ENCODE measurements at places on chromosomes 16 and 17.
A peak's percentile ranks its signal among the peaks of the same experiment; 100 is the strongest.

GRCh38 chr16:56848029-56848936 is 16.7 kb upstream of the SLC12A3 start:
- DNase-seq = no peak

GRCh38 chr16:9260666-9261065 is 169.2 kb downstream of the HAPSTR1 start:
- no peak for DNase-seq

DNA sequence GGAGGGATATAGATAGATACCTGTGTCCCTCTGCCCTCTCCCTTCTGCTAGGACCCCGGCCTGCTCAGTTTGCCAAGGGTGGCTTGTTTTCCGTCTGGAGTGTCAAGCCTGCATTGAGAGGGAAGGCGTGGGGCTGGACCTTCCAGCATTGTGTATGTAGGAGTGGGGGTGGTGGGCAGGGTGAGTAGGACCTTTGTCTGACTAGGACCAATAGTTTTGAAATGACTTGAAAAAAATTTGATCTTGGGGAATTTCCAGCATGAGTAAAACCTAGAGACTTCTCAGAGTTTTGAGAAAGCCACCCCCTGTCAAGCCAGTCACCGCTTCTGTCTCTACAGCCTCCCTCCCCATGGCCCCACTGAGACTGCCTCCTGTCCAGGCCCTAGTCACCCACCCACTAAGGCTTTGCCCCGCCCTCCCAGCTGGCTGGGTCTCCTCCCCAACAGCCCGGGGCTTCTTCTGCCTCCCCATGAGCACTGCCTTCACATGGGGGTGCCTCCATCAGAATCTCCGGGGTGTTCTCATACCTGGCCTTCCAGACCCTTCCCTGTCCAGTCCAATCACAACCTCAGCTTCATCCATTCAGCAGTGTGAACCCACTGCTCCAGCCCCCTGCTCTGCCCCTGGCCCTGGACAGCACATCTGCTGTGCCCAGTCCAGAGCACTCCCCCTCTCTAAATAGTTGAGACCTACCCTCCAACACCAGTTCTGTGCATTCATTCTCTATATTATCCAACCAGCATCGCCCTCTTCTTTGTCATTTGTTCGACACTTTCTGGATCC is 207.0 kb downstream of the MSI2 start:
- peak; percentile 20 for DNase-seq

GRCh38 chr17:73600103-73600871 is 44.0 kb downstream of the SDK2 start:
- no peak for DNase-seq

GRCh38 chr16:19688396-19689024 is 29.5 kb downstream of the KNOP1 start:
- no peak for DNase-seq

DNA sequence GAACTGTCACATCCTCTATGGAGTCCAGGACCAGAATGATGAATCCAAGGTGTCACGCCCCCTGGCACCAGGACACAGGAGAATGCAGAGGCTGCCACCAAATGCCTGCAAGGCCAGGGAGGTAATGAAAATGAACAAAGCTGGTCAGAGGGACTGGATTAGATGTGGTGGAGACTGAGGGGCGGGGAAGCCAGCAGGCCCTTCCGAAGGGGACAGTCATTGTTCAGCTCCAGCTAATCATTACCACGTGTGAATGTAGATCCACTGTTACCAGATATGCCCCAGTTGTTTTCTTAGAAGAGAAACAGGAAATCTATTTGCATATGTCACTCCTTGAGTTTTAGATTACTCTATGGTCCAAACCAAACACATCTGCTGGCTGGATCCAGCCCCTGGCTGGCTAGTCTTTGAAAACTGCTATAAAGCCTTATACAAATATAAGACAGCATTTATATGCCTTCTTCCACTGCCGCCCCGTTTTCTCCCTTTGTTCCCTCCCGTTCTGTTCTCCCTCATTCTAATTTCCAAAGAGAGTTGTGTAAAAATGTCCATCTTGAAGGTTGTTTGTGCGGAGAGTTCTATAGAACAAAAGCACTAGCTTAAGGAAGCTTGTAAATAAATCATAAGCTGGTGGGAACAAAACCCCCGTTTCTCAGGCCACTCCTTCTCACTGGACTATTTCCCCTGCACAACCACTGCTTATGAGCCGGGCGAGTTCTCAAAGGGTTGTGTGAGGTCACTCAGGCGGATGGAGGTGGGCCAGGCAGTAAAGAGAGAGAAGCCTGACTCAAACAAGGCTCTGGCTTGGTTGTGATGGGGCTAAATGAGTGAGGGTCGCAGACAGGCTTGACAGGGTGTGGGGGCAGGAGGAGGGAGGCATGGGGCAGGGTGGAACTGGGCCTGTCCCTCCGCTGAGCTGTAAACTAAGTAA is 14.2 kb downstream of the CRYM start:
- no peak for DNase-seq

DNA sequence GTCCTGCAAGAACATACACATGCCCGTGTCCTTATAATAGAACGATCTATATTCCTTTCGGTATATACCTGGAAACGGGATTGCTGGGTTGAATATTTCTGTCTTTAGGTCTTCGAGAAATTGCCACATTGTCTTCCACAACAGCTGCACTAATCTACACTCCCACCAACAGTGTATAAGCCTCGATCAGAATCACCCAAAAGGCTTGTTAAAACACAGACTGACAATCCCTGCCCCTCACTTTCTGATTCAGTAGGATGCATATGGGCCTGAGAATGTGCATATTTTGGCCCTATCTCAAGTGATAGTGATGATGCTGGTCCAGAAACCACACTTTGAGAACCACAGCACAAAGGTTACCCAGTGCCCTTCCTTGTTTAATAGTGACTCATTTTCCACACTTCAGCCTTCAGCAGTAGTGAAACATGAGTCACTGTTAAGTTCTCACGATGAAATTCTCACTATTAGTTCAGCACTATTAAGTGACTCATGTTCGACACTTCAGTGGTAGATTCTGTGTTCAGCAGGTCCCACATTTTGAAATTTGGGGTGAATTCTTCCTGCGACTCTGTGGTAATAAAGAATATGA is 215.6 kb downstream of the GRIN2A start:
- DNase-seq = no peak

DNA sequence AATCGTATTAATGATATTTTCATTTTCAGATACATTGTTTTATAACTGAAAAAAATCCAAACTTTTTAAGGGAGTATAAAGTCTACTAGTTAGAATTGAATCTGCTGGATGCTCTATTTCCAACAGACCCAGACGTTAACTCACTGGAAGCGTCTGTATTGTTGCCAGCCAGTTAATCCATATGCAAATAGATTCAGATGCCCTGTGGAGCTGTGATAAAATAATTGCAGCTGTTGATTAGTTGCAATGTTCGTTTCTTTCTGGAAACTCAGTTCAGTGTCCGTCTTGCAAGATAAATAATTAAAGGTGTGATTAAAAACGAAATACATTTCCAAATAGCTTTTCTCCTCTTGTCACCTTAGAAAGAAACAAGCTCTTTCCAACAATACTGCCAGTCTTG is 5.1 kb upstream of the GNA13 start:
- no peak for DNase-seq

DNA sequence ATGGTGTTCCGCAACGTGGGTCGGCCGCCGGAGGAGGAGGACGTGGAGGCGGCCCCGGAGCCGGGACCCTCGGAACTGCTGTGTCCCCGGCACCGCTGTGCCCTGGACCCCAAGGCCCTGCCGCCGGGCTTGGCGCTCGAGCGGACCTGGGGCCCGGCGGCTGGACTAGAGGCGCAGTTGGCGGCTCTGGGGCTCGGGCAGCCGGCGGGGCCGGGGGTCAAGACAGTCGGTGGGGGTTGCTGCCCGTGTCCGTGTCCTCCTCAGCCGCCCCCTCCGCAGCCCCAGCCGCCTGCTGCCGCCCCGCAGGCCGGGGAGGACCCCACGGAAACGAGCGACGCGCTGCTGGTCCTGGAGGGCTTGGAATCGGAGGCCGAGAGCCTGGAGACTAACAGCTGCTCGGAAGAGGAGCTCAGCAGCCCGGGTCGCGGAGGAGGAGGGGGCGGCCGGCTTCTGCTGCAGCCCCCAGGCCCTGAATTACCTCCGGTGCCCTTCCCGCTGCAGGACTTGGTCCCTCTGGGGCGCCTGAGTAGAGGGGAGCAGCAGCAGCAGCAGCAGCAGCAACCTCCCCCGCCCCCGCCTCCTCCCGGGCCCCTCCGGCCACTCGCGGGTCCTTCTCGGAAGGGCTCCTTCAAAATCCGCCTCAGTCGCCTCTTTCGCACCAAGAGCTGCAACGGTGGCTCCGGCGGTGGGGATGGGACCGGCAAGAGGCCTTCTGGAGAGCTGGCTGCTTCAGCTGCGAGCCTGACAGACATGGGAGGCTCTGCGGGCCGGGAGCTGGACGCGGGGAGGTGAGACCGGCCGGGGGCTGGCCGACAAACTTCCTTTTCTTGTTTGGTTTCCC is 821 bp downstream of the SOCS7 start:
- DNase-seq = no peak

DNA sequence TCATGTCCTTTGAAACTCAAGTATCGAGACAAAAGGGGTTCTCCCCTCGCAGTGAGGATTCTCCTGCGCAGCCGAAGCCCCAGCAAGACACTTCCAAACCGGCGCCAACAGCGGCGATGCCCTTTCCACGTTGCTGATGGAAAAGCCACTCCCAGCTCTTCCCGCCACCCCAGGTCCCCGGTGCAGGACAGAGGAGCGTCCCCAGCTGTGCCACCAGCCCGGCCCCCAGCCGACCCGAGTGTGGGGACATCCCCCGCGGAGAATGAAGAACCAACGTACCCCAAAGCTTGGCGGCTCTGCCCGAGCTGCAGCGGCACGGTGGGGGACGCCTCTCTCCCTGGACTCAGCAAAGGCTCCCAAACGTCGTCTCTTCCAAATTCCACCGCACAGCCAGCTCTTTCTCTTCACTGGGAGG is 573 bp downstream of the CHST6 start:
- DNase-seq = no peak

DNA sequence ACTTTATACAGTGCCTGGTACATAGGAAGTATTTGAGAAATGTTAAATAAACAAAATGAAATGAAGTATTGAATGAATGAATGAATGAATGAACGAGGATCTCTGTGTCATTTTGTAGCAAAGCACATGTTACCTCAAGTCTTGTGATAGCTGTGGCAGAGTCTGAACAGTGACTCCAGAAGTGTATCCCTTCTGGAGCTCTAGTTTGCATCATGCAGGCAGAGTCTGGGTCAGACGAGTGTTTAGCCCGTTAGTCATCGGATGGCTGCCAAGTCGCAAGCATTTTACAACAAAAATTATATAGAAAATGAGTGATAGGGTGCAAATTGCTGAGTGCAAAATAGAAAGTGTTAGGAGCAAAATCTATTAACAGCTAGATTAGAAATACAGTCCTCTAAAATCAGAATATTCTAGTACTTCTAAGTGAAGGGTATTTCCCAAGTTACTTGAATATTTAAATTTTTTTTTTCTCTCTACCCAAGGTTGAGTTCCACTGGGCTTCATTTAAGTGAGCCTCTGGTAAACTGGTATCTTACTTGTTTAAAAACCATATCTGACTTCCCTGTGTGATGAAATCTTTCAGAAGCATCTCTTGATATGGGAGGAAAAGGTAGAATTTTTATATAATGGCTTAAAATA is 113.3 kb downstream of the FTO start:
- DNase-seq = no peak

- DNase-seq = no peak
These were observed 13.8 kb upstream of the KCNJ18 start for GRCh38 chr17:21678393-21679081.

- DNase-seq = no peak
These were observed 369 bp upstream of the GJD3 start for GRCh38 chr17:40364906-40365305.

GRCh38 chr17:58513267-58513964 is 1.0 kb downstream of the MTMR4 start:
- no peak for DNase-seq

DNA sequence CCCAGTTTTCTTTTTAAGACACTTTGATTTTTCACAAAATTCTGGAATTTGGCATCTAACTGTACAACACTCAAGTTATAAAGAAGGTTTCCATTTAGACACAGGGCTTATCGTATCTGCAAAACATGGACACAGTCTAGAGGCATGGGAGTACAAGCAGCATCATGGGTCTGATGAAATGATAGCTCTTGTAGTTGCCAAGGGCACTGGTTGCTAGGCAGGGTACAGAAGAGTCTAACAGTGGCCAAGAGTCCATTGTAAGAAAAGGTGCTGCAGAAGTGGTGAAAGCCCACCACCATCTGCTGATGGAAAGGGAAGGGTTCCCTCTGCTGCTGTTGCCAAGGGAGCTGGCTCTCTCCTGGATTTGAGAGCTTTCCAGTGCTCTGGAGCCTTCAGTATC is 20.8 kb downstream of the MYOCD start:
- no peak for DNase-seq

GRCh38 chr16:77408607-77409006 is 26.2 kb downstream of the ADAMTS18 start:
- no peak for DNase-seq

- DNase-seq = no peak
These were observed 7.0 kb downstream of the MEFV start for GRCh38 chr16:3249451-3249850.

DNA sequence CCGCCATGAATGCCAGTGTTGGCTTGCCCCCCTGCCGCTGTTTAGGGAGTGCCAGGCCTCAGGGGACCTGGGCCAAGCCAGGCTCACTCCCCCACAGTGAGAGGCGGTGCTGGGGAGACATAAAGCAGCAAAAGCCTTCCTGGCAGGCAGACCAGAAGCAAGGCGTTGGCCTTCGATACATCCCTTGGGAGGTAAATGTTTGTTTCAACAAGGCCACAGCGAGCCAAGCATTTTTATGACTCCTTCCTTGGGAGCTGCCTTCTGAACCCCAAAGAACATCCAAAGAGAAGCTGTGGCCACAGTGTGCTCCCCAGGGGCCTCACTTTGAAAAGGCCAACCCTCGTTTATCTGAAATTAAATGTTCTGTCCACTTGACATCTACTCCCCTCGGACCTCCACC is 119.7 kb upstream of the CIBAR2 start:
- DNase-seq = no peak

Data from activated naive CD4-positive, alpha-beta T cell (primary cell).